ENCODE measurements at places on chromosomes 12 and 14. TPM values are rescaled to one million over a fixed set of nuclear protein-coding genes. Genes with fewer than 3 reads are reported as not detected.

Gene OTOGL
- total RNA-seq, result 0.31 TPM

- no peak for DNase-seq
These were observed 60.0 kb downstream of the PLEKHA5 start for GRCh38 chr12:19189522-19189921.

DNA sequence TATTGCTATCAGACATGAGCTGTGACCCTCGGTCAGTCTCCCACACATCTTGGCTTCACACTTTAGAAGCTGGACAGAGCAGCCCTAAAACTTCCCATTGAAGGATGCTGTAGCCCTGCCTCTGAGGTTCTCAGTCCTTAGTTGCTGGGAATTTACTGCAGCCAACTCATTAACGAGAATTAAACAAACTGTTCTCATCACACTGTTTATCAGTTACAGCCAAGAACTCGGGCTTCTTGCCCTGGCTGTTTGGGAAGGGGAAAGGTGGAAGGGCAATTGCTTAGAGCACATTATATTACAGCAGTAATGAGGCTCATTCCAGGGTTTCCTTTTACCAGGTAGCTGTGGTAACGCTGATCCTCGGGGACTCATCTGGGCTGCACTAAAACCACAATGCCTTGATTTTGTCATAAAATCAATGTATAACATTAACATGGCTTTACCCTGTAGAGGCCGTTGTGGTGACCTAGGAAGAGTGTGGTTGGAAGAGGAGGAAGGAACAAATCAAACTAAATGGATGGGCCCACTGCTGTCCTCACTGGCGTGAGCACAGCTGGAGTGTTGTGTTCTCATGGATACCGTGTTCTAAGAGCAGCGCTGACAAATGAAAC lies 87.1 kb downstream of the GPR135 start:
- DNase-seq, result no peak

Gene BCL7A
- total RNA-seq, result 12.7 TPM

DNA sequence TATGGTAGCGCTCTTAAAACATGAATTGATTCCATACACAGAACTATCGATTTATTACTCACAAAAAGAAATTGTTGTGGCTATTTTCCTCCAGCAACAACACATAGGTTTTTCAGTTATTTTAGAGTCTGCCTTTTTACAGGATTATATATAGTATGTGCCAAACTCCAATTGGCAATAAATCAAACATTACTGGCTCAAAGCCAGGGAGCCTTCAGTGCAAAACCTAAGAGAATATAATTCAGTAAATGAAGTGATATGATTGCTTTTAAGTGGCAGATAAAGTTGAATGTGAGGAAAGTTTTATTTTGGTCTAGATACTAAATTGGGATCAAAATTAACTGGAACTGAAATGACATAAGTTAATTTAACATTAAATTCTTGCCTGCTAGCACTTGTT lies 234.8 kb downstream of the PIK3C2G start:
- DNase-seq, result no peak

DNA sequence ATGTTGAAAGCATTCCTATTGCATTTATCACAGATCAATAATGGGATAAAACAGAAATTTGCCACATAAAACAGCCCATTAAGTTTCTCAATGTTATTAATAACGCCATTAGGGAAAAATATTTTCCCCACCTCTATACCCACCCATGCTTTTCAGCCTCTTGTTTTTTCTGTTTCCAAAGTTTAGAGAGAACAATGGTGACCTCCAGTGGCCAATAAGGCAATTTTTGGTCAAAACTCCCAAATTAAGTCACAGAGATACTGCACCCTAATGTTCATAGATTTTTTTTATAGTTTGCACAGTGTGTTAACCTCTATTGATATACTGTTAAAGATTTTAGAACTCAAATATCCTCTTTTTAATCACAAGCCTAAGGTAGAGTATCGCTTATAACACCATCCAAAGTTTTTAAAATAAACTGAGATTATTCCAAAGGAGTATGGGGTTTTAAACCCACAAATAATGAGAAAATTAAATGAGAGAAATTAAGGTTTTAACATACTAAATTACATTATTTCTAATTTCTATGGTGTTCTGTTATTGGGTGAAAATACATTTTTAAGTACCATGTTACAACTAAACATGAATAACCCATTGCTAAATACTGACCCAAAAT lies 184.7 kb upstream of the DCN start:
- no peak for DNase-seq

GRCh38 chr12:119088685-119089379 lies 89.9 kb upstream of the HSPB8 start:
- DNase-seq, result no peak

- no peak for DNase-seq
These were observed 52.8 kb downstream of the PPM1H start for GRCh38 chr12:62882140-62882539.

Gene RNF212B
- 1.2 TPM for total RNA-seq

DNA sequence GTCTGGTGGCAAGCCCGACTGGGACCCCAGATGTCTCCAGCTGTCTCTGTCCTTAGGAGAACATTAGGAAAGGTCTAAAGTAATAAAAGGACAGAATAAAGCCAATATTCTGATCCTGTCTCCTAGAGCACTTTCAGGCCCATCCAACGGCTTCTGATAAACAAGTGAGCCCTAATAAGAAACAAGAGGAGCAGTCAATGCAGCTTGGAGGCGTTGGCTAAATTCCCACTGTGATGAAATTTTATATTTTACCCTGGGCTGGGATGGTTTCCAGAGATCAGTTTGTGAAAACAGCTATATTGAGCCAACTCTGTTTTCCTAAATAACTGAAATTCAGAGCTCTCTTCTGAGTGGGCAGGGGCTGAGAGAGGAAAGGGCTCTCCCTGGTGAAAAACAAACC lies 55.5 kb upstream of the SRRM4 start:
- DNase-seq, result no peak

Gene VDR
- total RNA-seq, result 0.65 TPM

- DNase-seq, result no peak
These were observed 90.4 kb downstream of the SLC24A4 start for GRCh38 chr14:92413379-92413778.

GRCh38 chr12:131046813-131047788 lies 93.4 kb downstream of the ADGRD1 start:
- DNase-seq, result no peak

- no peak for DNase-seq
These were observed 42.4 kb upstream of the GPATCH2L start for GRCh38 chr14:76109087-76109880.

GRCh38 chr12:103327676-103328075 lies 168.1 kb downstream of the C12orf42 start:
- DNase-seq, result no peak

Gene TSPAN8
- total RNA-seq, result not detected

GRCh38 chr12:2895511-2895910 lies 4.8 kb downstream of the TULP3 start:
- DNase-seq, result no peak

DNA sequence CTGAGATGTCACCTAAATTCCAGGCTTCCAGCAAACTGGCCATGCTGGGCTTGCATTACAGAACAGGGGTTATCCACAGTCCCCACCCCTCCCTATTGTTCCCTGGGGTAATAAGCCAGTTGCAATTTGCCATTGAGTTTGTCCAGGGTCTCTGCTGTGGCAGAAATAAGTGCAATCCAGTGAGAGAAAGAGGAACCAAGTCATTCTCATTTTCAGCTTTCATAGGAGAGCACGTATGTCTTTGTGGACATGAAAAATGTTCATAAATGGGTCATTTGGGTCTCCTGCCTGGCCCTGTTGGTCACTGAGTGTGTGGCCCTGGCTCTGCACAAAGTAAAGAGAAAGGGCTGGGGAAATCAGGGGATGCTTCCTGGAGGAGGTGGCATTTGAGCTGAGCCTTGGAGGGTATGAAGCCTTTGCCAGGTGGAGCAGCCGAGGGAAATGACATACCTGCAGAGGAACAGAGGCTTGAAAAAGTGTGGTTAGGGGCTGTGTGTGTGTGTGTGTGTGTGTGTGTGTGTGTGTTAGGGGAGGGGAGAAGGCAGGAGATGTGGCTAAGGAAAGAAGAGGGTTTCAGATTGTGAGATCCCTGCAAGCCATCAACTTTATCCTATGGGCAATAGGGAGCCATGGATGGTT lies 29.3 kb downstream of the CMKLR1 start:
- no peak for DNase-seq

GRCh38 chr12:74415633-74416032 lies 122.0 kb upstream of the ATXN7L3B start:
- no peak for DNase-seq

DNA sequence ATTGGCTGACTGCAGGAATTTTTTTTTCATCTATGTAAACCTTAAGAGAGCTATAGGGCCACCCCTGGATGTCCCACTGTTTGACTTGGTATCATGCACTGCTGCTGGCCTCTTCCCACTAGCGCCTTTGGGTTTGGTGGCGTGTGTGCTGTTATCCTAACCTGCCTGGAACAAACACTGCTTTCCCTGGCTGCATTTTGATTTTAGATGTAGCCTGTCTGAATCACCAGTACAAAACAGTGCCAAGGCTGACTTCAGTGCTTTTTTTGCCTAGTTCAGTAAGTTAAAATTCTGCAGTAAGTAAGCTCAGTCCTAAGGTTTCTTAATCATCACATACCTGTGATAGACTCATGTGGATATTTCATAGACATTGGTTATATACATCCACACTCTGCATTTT lies 99.2 kb downstream of the EML1 start:
- no peak for DNase-seq

GRCh38 chr12:90947869-90948268 lies 7.1 kb downstream of the CCER1 start:
- no peak for DNase-seq

GRCh38 chr12:10331642-10332239 lies 24.1 kb downstream of the KLRD1 start:
- DNase-seq, result no peak

DNA sequence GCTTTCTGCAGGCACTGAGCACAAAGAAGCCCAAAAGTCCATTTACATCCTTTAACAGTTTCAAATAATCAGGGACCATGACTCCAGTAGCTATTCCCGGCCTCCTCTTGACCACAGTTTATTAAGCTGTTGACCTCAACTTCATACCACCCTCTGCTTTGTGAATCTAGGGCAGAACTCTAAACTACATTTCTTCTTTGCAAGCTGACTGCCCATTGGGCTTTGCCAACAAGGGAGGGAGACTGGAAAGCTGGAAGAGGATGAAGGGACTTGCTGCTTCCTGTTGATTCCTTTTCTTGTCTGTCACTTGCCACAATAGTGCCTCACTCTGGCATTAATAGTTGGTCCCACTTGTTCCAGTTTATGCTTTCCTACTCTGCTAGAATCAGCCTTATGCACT lies 2.7 kb downstream of the CGRRF1 start:
- DNase-seq, result no peak

Gene GLI1
- total RNA-seq, result 20.6 TPM

DNA sequence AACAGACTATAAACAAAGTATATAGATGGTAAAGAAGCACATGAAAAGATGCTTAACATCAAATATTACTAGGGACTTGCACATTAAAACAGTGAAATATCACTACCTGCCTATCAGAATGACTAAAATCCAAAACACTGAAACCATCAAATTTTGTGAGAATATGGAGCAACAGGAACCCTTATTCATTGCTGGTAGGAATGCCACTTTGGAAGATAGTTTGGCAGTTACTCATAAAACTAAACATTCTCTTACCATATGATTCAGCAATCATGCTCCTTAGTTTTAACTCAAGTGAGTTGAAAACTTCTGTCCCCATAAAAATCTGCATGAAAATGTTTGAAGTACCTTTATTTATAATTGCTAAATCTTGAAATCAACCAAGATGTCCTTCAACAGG lies 297.6 kb downstream of the DAD1 start:
- DNase-seq, result no peak

Gene NOS1
- 2.0 TPM for total RNA-seq

- no peak for DNase-seq
These were observed 7.2 kb downstream of the ALDH2 start for GRCh38 chr12:111773801-111774551.

Gene DEPDC4
- 4.8 TPM for total RNA-seq

Gene TAS2R9
- total RNA-seq, result not detected

GRCh38 chr12:95681210-95681765 lies 109.3 kb downstream of the NTN4 start:
- DNase-seq, result no peak

- no peak for DNase-seq
These were observed 4.3 kb downstream of the DIP2B start for GRCh38 chr12:50508970-50509663.

DNA sequence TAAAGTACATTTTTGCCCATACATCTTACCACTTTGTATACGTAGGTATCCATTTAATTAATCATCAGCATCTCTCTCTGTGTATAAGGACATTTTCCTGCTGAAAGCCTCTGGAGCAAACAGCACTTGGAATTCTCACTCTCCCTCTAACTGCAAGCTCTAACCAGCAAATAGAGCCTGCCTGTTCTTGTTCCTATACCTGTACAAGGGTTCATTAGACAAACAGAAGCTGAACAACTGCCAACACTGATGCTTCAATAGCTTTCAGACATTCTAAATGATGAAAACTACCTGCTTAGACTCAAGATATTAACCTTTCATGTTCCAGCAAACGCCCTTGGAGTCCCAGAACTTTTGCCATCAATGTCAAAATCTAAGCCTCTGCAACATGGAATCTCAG lies 98.0 kb downstream of the KCNH5 start:
- DNase-seq, result no peak

Gene AGAP2
- total RNA-seq, result 1.7 TPM

DNA sequence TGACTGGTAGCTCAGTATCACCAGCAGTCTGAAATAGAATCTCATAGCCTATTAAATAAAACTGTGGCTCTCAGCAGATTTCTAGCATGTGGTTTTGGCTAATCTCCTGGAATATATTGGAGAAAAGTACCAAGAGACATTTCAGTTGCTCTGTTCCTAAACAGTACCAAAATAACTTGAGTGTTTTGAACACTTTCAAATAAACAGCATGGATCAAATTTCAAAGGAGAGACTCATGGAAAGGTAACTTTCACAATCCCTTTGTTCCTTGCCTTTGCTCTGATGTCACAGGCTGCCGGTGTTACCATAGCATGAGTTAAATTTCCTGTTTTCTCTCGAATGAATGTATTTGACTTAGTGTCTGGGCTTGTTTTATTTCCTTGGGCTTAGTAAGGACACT lies 3.4 kb downstream of the ARG2 start:
- DNase-seq, result no peak

- DNase-seq, result no peak
These were observed 34.8 kb downstream of the TMCC3 start for GRCh38 chr12:94615260-94616181.

GRCh38 chr12:104295954-104296353 lies 7.6 kb upstream of the EID3 start:
- DNase-seq, result no peak

GRCh38 chr12:90020881-90021280 lies 312.2 kb upstream of the ATP2B1 start:
- no peak for DNase-seq

Gene ANKRD33
- 0.19 TPM for total RNA-seq

GRCh38 chr14:39576736-39577135 lies 144.5 kb upstream of the FBXO33 start:
- DNase-seq, result no peak

Gene OR4E2
- total RNA-seq, result not detected
